NCI-H345 (cell line): ENCODE measurements at places on chromosomes 11 and 22.

DNA sequence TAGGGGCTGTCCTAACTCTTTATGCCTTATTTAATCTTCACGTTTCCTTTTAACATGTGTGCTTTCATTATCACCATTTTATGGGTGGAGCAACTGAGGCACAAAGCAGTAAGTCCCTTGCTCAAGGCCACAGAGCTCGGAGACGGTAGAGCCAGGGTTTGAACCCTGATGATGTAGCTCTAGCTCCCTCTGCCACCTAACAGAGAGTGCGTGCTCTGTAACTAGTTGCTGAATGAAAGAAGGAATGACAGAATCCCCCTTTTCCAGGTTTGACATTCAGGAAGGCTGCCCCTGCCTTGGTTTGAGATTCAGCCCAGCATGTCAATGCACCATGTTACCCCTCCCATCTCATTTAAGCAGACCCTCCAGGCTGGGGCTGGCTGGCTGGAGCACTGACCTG is 193.3 kb upstream of the NAV2 start:
- no peak for DNase-seq

- no peak for DNase-seq
These were observed 11.6 kb downstream of the LIF start for GRCh38 chr22:30234786-30235470.

GRCh38 chr11:2886191-2886894 is 768 bp upstream of the CDKN1C start:
- no peak for DNase-seq

DNA sequence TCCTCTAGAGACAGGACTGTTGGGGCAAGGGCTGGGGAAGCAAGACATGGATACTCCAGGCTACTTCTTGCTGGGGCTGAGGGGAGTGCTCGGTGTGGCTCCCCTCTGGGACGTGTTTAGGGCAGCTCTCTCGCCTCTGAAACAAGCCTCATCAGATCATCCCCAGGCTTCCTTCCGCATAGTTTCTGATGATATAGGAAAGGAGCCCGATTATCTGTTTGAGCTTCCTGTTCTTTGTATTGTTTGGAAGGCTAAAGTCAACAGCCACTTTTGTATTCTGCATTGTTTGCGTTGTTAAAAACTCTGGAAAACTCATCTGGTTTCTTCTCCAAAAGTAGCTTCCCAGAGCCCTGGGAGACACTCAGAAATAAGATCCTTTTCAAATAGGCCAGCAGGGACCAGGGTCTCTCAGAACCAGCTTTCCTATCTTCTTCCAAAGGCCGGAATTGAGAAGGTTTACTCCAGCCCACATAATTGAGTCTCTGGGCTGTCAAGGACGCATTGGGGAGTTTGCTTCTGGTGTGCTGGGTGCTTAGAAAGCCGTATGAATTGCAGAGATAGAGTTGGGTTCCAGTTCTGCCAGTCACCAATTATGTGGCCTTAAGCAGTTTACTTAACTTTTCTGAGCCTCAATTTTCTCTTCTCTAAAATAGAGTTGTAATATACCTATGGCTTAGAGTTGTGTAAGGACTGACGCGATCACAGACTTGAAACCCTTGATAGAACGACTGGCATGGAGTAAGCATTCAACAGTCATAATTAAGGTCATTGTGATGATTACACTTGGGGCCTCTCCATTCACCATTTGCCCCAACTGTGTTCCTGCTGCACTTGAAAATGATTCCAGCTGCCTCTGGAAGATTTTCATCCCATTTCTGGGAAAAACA is 19.1 kb downstream of the CD44 start:
- no peak for DNase-seq

DNA sequence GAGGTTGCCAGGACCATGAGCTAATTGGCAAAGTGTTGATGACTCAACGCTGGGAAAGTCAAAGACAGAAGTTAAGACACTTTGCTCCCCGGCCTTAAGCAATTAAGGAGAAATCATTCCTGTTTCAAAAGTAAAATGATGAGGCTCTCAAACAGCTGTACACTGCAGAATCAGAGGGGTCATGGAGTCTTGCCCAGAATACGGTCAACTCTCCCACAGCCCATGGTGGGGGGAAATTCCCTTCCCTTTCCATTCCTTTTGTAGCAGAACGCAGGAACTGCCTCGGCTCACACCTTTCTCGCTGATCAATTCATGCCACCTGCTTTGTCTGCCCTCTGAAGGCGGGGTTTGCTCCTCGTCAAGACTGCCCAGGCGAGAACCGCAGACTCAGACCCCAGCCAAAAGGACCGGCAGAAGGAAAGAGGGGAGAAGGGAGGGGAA is 52.8 kb downstream of the MN1 start:
- DNase-seq: no peak

DNA sequence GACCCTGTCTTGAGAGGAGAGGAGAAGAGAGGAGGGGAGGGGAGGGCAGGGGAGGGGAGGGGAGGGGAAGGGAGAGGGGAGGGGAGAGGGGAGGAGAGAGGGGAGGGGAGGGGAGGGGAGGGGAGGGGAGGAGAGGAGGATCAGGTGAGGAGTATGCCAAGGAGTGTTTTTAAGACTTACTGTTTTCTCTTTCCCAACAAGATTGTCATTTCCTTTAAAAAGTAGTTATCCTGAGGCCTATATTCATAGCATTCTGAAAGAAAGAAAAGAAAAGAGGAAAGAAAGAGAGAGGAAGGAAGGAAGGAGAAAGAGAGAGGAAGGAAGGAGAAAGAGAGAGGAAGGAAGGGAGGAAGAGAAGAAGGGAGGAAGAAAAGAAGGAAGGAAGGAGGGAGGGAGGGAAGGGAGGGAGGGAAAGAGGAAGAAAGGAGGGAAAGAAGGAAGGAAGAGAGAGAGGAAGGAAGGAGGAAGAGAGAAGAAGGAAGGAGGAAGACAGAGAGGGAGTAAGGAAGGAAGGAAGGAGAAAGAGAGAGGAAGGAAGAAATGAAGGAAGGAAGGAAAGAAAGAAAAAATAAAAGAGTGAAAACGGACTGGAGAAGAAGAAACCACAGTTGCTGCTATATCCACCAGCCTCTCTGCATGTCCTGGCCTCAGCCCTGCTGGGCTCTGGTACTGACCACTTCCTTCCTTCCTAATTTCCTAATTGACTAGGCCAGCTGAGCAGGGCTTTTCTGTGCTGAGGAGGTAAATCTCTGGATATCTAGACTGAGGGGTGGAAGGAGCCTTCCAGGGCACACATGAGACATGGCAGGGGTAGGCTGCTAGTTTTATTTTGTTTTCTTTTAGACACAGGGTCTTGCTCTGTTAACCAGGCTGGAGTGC is 1.1 kb upstream of the SAA1 start:
- no peak for DNase-seq

DNA sequence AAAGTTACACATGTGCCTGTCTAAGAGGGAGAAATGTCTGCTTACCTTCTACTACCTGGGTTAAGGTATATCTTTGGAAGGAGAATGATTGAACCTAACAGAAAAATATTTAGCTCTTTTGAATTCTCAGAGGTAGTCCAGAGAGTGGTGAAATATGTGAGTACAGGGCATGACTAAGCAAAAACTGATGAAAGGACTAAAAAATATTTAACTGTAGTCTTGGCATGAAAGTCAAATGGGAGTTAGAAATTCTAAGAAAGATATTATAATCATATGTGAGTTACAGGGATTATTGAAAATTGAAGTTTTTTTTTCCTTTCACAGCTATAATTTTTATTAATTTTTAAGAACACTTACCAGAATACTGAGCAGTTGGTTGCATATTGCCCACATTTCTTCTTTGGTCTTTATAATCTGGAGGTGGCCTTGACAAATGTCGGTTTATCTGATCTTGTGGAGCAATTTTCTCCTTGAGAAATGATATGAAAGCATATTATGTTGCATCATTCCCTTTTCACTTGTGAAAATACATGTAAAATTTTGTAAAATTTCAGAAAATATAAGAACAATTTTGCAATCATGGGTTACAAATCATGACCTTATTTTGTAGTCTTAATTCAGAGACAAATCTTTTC is 61.4 kb upstream of the MTMR2 start:
- DNase-seq: no peak

DNA sequence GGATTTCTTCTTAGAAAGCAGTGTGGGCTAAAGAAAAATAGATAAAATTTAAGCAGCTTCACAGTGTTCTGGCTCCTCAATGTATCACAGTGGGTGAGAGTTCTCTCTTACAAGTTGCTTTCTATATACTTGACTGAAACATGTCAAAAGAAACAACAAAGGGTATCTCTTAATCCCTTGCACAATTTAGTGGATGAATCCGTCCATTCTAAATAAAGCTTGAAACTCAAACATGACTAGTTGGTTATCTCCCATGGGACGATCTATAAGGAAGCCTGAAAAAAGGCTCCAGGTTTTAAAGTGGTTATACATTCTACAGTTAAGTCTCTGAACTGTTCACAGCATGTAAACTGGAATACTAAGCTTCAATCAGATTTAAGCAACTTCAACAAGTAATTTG is 993.1 kb upstream of the CNTN5 start:
- no peak for DNase-seq

DNA sequence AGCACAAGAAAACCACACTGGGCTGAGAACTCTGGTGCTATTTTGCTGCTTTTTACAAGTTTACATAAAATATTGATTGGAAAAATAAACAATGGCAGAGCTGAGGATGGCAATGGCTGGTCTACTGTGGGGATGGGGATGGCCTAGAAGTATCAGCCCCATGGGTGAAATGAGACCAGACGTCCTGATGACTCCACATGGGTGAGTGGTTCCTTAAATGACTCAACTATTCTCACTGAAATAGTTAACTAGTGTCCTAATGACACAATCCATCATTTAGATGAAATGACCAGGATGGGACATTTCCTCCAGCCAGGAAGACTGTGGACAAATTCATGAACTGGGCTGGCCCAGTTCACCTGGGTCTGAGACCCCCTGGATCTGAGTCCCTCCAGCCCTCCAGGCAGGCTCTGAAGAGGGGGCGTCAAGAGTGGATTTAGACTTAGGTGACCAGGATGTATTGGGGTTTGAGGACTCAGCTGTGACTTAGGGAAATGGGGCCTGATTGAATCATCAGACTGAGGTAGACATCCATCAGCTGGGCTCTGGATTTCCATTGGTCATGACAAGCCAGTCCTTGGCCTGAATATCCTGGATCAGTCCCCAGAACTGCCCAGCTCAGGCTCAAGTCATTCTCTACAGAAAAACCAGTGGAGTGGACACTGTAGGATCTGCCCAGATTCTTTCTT is 98.2 kb upstream of the IGLL5 start:
- DNase-seq: no peak

GRCh38 chr11:91625495-91625894 is 599.1 kb upstream of the FAT3 start:
- DNase-seq: no peak

DNA sequence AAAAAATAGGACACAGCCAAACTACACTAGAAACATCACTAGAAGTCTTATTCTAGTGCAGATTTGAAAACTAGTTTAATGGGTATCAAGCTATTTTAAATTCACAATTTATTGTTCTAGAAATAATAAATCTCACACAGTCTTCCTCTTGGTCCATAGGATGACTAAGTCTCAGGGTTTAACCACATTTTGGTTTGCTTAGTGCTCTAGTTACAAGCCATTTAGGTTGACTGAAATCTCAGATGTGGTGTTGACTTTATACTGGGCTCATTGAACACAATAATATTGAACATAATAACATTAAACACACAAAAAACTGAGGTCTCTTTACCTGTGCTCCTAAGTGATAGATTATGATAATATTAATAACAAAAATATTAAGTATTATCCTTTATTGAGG is 760.3 kb upstream of the CCDC179 start:
- DNase-seq: no peak

GRCh38 chr11:121692236-121692635 is 239.5 kb upstream of the SORL1-AS1 start:
- DNase-seq: no peak

DNA sequence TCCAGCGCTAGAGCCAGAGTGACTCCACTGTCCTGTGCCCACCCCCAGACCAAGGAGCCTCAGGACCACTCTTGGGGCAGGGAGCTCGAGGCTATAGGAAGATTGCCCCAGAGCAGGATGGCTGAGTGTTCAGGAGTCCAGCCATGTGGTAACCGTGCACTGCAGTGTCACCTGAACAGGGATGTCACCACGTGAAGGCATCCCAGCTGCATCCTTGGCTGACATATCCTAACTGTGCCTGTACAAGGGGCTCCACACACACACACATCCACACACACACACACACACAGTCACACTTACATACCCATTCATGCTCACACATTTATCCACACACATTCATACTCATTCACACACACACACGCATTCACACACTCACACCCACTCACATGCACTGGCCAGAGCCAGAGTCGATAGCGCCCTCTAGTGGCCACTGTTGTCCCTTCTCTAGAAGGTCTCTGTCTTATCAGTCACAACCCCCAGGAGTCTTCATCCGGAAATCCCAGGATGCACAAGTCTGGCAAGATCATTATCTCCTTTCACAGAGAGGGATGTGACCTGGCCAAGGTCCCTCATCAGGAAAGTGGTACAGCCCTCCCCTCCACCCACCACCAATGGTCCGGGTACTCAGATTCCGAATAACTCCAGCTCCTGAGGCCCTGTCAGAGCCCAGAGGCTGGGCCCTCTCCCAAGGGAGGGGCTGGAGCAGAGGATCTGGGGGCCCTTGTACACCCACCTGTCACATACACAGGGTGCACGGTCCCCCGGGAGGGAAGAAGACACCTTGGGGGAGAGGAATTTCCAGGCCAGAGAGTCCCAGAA is 55.1 kb downstream of the IGLL5 start:
- peak; percentile 29 for DNase-seq

DNA sequence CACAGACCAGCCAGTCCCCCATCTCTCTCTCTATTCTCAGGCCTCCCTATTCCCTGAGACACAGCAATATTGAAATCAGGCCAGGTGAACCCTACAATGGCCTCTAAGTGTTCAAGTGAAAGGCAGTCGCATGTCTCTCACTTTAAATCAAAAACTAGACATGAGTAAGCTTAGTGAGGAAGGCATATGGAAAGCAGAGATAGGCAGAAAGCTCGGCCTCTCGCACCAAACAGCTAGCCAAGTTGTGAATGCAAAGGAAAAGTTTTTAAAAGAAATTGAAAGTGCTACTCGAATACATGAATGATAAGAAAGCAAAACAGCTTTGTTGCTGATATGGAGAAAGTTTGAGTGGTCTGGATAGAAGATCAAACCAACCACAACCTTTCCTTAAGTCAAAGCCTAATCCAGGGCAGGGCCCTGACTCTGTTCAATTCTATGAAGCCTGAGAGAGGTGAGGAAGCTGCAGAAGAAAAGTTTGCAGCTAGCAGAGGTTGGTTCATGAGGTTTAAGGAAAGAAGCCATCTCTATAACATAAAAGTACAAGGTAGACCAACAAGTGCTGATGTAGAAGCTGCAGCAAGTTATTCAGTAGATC is 19.8 kb upstream of the MPZL2 start:
- no peak for DNase-seq

GRCh38 chr11:70667767-70668166 is 269.4 kb downstream of the CTTN start:
- no peak for DNase-seq

GRCh38 chr11:63666874-63667273 is 4.3 kb downstream of the ATL3 start:
- DNase-seq: no peak

DNA sequence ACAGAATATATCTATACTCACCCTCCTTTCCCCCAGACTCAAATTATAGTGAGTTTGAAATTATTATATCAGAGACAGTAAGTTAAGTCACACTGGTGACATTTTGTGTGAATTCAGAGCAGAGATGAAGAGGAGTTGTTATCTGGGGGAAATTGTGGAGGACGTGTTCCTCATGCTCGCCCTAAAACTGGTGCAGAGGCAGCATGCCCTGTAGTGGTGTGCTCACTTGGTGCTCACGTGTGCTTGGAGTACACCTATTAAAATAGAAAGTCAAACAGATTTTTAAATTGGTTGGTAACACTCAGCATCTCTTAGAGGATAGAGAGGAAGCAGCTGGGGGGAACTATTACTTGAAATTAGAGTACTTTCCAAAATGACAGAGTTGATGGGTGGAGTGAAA is 51.6 kb upstream of the ADSL start:
- DNase-seq: no peak

GRCh38 chr11:14445542-14446530 is 53.8 kb downstream of the COPB1 start:
- no peak for DNase-seq
